ENCODE measurements at places on chromosomes 5 and 9.
A peak's percentile ranks its signal among the peaks of the same experiment; 100 is the strongest.

DNA sequence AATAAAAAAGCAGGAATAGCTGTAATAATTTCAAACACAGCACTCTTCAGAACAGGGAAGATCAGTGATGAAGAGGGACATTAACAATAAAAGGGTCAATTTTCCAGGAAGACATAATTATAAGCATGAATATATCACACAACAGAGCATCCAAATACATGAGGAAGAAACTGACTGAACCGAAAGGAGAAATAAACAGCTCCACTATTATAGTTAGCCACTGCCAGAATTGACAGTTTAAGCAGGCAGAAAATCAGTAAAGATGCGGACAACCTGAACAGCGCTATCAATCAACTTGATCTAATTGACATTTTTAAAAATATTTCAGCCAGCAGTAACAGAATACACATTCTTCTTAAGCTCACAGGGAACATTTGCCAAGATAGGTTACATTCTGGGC, 89.1 kb downstream of the MED10 start:
- DNase-seq = no peak

- no peak for DNase-seq
Measured at GRCh38 chr9:37990404-37991015, 78.5 kb downstream of the SHB start.

GRCh38 chr5:108629779-108630528, 117.7 kb upstream of the FER start:
- DNase-seq = no peak

GRCh38 chr5:62521319-62521718, 57.3 kb upstream of the LRRC70 start:
- DNase-seq = peak; percentile 12

Measured in GM13977 (cell line).